Kidney capillary endothelial cell (primary cell): ENCODE measurements at places on chromosomes 1 and 21.
A peak's percentile ranks its signal among the peaks of the same experiment; 100 is the strongest.

DNA sequence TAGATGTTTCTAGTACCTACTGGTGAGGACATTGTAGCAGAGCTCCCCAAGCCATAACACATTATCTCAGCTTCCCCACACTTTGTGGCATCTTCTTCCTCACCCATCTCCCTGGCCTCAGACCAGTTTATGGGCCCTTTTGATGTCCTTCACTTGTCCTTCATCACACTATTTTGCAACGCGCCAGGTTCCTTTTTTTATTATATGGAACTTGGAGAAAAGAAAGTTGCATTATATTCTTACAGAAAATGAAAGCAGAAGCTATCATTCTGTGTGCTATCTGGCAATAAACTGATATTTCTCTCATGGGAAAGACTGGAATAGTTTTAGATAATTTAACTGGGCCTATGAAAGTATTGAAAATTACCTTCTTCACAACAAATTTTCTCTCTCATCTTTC, 196.9 kb upstream of the ETV3 start:
- no peak for DNase-seq

DNA sequence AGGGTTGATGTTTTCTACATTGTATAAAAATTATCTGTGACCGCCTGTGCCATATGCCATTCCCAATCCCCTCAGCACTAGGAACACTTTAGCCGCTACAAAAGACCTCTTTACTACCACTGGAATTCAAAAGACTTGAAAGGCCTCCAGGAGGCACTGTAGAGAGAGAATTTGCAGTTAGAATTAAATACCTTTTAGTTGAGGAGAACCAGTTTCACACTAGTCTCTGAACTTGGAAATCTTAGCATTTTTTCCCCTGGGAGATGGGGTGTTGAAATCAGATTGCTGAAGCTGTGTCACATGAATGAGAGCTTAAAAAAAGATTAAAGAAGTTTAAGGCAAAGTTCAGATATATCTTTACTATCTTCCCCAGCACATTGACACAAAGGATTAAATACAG, 291.0 kb downstream of the ADGRL2 start:
- no peak for DNase-seq

DNA sequence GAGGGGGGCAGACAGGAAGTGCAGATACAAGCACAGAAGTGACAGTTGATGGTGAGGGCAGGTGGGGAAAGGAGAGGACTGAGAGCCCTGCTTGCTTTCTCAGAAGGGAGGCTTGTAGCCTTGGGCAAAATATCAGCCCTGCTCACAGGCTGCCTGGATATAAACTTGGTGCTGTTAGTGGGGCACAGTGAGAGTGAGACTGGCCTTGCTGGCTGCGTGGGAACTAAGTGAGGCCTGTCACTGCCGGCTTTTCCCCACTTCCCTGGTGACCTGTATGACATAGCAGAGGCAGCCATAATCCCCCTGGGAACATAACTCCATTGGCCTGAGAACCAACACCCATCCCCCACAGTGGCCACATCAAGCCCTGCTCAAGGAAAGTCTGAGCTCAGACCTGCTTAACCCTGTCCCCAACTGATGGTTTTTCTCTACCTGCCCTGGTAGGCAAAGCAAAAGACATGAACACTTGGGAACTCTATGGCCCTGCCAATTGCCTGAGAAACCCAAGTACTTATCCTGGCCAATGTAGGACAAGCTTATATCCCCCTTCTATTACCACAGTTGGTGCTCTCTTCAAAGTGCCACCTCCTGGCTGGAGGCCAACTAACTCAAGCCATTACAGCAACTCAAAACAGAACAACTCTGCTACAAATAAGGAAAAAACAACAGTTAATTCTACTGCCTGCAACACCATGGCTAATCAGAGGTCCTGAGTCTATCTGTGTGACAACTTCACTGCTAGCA, 472.7 kb downstream of the PLPP3 start:
- DNase-seq, result no peak

DNA sequence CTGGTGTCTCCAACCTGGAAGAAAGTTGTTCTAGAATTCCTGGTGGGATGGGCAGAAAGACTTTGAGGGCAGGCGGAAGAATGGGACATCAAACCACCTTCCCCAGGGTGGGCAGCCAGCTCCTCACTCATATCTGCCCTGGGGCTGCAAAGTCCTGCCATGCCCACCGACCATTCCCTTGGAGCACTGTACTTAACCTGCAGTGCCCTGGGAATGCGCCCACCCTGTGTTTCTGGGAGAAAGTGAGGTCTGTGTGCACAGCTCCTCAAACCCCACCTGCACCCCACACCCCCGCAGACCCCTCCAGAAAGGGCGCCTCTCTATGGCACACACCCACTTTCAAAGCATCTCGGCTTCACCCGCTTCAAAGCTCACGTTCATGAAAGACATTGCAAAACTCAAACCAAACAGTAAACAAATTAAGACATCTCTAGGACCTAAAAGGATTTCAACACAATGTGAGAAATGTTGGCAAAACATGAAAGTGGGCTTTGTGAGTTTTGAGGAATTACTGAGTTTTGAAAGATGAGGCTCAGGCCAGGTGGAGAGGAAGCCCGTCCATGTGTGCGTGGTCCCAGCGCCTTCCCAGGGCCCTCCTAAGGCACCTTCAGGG, 25.1 kb downstream of the KRTAP10-1 start:
- no peak for DNase-seq

GRCh38 chr1:236429715-236430274, 35.7 kb downstream of the EDARADD start:
- DNase-seq, result no peak

DNA sequence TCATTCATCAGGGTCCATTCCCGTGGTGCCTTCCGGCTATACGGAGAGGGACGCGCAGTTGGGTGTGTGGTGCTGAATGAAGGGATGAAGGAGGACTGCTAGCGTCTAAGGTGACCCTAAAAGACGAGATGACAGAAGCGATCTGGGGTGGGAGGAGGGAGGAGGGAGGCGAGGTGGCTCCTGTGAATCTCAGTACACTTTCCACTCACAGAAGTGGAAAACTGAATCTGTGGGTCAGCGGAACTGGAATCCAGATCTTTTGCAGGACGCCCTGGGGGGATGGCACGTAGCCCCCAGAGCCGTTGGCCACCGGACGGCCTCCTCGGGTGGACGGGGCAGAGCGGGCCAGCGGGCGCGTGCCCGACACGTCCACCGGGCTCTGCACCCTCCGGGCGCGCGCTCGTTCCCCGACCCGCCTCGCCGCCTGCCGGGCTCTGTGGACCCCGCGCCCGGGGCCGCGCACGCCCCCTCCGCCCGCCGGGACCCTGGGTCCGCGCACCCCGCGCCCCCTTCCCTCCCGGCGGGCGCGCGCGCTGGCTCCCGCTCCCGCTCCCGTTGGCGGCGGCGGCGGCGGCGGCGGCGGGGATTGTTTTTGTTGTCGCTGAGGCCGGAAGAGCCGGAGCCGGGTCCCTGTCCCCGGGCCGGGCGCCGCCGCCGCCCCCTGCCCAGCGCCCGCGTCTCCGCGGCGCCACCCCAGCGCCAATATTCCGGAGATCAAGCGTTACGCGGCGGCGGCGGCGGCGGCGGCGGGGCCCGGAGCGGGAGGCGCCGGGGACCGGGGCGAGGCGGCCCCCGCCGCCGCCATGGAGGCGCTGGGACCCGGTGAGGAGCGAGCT, at the start of gene AGO4:
AGO4 (plus strand) TSS at position 403 of the 836 bp plus-strand sequence; CDS start at position 804, 401 bp downstream.
- peak; percentile 60 for DNase-seq

GRCh38 chr1:41469706-41470105, 14.8 kb downstream of the EDN2 start:
- DNase-seq, result no peak

DNA sequence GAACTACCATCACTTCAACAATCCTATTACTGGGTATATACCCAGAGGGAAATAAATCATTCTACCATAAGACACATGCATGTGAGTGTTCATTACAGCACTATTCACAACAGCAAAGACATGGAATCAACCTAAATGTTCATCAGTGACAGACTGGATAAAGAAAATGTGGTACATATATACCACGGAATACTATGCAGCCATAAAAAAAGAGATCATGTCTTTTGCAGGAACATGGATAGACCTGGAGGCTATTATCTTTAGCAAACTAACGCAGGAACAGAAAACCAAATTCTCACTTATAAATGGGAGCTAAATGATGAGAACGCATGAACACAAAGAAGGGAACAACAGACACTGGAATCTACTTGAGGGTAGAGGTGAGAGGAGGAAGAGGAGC, 39.0 kb downstream of the KIAA0319L start:
- no peak for DNase-seq

- DNase-seq, result peak; percentile 79
Observed at GRCh38 chr21:33968080-33968994, 52.7 kb upstream of the ATP5PO start.
